ENCODE measurements at places on chromosomes 2 and 18.

- DNase-seq = no peak
These were observed 39.8 kb downstream of the ADCYAP1 start for GRCh38 chr18:944440-944839.

- DNase-seq = no peak
These were observed 751 bp upstream of the NMI start for GRCh38 chr2:151289972-151290866.

DNA sequence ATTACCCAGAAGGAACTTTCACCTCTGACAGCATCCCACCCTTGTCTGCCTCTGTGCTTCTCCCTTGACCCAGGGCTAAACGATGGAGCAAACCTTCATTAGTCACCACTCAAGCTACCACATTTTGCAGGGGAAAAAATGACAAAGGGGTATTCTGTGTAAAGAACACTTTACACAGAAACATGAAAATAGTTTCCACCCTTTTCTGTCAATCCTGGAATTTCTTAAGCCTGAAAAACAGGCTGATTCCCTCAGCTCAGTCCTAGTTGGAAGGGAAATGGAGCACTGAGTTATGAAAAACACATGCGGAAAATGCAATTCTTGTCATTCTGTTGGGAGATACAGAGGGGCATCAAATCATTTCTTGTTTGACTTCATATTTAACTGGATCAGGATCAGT is 175.0 kb upstream of the HNRNPA3 start:
- no peak for DNase-seq

DNA sequence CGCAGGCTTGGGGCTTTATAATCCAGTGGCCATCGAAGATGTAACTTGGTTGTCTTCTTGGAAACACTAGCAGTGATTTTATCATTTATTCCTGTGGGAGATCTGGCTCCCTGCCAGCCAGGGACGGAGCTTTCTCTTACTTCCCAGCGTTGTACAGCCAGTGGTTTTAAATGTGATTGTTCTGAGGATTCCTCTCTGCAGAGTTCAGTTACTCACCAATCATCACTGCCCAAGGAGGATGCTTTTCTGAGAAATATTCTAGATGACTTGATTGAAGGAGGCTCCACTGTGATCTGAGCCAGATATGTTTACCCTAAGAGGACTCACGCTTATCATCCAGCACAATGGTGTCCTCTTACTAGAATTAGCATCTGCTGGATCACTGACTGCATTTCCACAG is 744.3 kb downstream of the RNF144A start:
- DNase-seq = no peak
